Inflammatory macrophage treated with lipopolysaccharide for 1 hour (primary cell): ENCODE measurements at places on chromosomes 5 and 9.

DNA sequence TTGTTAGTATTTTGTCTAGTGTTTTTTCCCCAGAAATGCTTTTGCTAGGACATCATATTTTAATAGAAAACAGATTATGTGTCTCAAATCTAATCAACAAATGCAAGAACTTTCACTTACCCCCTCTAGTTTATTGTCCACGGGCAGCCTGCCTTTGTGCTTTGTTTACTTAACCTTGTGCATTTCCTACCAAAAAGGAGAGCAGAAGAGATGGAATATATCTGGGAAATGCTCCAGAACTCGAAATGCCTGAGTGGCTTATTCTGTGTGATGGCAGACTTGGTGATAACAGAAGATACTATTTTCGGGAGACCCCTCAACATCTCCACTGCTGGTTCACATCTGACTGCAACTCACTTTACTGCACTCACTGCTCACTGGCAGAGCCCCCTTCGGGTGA is 33.3 kb upstream of the SPDL1 start:
- DNase-seq: no peak

- DNase-seq: no peak
Measured at GRCh38 chr5:61362796-61363368, 30.8 kb downstream of the ZSWIM6 start.

DNA sequence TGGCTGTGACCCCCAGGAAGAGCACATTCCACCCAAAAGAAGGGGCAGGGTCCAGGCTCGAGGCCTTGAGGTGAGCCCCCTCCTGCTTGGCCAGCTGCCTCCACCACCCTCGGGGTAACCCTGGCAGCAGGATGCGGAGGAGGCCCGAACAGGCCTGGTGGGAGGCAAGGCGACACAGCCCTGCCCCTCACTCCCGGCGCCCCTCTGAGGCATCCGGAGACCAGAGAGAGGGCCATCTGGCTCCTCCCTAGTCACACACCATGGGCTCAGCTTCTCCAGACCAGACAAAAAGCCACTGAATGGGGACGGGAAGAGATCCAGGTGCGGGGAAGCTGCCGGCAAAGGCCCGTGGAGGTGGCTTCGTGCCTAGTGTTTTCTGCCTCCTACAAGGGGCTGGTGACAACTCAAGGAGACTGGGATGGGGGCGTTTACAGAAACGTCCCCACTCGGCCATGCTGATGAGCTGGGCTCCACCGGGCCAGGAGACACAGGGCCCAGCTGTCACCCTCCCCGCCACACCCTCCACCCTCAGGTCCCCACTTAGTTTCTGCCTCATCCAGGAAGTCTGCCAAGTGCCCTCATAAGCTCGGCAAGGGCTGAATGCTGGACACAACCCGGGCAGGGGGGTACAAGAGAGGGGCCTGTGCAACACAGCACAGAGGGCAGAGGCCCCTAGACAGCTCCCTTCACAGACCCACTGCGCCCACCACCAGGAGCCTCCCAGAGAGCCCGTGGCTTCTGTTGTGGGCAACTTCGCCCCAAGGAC is 41.9 kb downstream of the NACC2 start:
- DNase-seq: no peak

- DNase-seq: no peak
Measured at GRCh38 chr9:14899042-14899814, 11.0 kb downstream of the FREM1 start.

GRCh38 chr9:75036793-75037192 is 8.7 kb upstream of the CARNMT1 start:
- DNase-seq: no peak

DNA sequence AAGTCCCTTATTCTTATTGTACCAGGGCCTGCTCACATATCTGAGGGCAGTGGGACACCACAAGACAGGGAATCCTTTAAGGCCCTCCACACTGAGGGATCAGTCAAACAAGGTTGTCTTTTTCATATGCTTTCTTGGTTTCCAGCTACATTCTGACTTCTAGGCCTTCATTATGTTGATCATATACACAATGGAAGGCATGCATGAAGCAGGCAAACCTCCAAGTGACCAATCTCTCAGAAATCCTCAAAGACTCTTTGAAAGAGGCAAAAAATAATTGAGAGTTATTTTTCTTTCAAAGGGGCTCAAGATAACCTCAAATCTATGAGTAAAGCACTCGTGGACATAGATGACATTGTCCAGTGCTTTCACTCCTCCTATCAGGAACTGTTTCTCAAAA is 1195.9 kb upstream of the ACO1 start:
- no peak for DNase-seq
